ENCODE measurements at places on chromosomes 6 and 20.

- no peak for DNase-seq
Observed at GRCh38 chr6:30750379-30750668, 6.0 kb upstream of the IER3 start.

- no peak for DNase-seq
Observed at GRCh38 chr6:90136176-90136575, 160.5 kb downstream of the BACH2 start.

DNA sequence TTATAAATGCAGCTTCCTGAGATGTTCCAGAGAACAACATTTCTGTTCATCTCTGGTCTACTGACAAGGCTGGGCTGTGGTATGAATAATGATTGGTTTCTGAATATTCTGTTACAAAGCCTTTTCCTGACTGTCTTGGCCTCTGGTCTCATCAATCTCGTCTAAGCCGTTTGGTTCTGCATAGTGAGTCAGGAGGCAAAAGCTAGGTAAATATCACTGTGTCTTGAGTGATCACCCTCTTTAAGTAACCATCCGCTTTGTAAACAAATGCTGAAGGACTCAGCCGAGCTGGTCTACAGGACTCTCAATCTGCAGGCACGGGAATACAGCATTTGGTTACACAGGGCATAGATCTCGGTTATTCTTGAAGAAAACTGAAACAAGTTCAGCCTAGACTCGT lies 511.9 kb downstream of the KIF16B start:
- no peak for DNase-seq

GRCh38 chr6:2827142-2827541 lies 14.5 kb downstream of the SERPINB1 start:
- no peak for DNase-seq

DNA sequence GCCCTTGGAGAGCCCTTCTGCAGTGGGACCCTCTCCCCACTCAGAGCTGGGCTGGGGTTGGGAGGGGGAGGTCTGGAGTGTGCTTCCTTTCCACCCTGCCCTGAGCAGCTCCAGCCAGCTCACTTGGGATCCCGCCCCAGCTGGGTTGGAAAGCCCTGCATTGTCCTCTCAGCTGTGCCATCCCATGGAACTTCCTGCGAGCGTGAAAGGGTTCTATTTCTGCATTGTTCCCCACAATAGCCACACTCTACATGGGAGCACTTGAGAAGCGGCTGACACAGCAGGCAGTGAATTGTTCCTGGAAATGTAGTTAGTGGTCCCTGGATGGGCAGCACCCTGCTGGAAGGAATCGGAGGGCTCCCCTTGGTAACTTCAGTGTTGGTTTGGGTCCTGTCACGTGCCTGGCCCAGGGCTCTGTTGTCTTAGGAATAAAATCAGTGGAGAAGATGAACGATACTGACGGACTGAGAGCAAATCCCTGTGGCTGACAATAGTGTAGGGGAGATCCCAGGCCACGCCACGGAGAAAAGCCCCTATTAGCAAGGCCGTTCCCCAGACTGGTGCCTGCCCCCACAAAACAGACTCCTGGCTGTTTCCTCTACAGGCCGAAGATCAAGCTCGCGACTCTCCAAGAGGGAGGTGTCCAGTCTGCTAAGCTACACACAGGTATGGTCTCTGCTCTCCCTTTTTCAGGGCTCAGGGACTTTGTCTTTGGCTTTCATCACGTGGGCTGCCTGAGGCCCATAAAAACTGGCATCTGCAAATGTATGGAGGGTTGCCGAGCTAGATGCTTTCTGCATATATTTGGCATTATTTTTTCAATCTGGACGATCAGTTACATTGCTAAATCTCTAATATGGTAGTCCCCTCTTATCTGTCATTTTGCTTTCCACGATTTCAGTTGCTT lies 18.8 kb downstream of the DNMT3B start:
- no peak for DNase-seq

DNA sequence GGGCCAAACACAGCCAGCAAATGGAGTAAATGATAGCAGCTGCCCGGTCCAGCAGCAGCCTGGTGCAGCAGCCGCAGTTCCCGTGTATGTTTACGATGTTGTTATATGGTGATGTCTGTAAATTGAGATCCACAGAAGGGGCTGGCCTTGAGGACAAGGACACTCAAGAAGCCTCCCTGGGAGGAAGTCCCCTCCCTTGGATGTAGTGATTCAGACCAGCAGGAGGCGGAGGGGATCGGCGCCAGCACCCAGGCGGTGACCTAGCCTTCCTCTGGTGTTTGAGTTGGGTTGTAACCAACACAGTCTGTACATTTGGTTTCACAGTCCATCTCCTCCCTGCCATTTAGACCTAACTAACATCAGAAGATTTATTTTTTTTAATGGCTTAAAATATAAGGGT lies 187.8 kb downstream of the SYNDIG1 start:
- peak; percentile 56 for DNase-seq

GRCh38 chr6:159915397-159915796 lies 24.6 kb downstream of the MAS1 start:
- DNase-seq: no peak

- DNase-seq: peak; percentile 67
Observed at GRCh38 chr20:41174782-41175181, 37.4 kb downstream of the PLCG1 start.

- no peak for DNase-seq
Observed at GRCh38 chr6:25449774-25450173, 170.6 kb downstream of the CARMIL1 start.

DNA sequence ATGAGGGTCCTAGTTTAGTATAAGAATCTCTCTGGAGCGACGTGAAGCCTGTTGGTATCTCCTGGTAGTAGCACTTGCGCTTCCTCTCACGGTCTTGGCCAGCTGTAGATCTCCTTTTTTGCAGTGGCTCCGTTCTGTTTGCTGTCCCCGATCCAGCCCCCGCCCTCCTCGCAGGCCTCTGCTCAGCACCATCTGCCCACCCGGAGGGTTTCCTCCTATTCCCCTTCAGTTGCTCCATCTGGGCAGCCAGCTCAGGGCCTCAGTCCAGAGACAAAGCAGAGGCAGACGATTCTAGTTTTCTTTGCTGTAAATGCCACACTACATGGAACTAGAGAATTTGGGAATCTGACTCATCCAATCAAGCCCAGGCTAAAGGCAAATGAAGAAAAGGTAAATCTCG lies 126.6 kb downstream of the TIAM2 start:
- peak; percentile 56 for DNase-seq

GRCh38 chr6:166721576-166721975 lies 94.5 kb upstream of the RPS6KA2 start:
- no peak for DNase-seq

GRCh38 chr20:48076247-48076646 lies 291.0 kb upstream of the SULF2 start:
- DNase-seq: no peak

GRCh38 chr6:126821706-126822105 lies 296.8 kb upstream of the RSPO3 start:
- DNase-seq: no peak

- DNase-seq: no peak
Observed at GRCh38 chr6:24448828-24449525, 40.4 kb downstream of the GPLD1 start.

- peak; percentile 65 for DNase-seq
Observed at GRCh38 chr6:137944793-137945498, 77.9 kb downstream of the TNFAIP3 start.

Data from EH (cell line).